A673 (cell line): ENCODE measurements at places on chromosomes 2 and 18.

DNA sequence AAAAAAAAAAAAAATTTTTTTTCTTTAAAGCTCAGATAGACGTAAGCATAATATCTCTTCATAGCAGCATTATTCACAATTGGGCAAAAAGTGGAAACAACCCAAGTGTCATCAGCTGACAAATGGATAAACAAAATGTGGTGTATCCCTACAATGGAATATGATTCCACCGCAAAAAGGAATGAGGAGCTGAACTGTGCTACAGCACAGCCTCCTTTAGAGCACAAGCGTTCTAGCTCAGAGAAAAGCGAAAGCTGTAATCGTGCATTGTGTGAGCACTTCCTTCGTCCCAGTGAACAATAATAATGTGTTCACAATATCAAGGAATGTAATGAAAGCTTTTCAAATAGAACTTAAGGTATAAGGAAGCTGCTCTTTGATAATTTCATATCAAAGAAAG, 11.7 kb upstream of the CHMP1B start:
- DNase-seq, result no peak

DNA sequence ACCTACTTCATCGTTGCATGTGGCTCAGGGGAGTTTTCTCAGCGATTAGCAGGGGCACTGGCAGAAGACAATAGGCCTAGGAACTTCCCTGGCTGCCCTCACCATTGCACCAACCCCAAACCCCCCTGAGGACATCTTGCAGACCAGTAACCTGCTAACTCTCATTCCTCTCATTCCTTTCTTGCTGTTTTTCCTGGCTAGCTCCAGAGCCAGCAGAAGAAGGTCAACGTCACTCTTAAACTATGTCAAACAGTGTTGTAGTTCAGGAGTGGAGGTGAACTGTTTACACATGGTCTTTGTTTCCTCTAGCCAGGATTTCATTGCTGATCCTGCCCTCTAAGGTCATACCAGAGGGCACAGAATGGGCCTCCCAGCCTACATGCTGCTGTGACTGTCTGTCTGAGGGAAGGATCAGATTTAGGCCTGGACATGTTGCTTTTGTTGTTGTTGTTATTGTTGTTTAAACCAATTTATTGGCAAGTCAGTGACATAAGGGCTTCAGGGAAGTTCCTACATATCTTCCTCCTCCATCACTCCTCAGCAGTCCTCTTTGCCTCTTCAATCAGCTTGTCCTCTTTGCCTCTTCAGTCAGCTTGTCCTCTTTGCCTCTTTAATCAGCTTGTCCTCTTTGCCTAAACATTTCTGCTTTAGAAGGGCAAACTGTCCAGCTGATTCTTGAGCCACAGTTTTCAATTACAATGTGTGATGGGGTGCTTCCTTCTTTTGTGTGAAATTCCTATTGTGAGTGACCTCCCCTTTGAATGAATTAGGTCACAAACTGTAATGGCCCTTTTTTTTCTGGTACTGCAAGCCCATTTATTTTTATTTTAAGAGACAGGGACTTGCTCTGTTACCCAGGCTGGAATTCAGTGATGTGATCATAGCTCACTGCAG, 471.9 kb upstream of the TNP1 start:
- DNase-seq, result no peak

DNA sequence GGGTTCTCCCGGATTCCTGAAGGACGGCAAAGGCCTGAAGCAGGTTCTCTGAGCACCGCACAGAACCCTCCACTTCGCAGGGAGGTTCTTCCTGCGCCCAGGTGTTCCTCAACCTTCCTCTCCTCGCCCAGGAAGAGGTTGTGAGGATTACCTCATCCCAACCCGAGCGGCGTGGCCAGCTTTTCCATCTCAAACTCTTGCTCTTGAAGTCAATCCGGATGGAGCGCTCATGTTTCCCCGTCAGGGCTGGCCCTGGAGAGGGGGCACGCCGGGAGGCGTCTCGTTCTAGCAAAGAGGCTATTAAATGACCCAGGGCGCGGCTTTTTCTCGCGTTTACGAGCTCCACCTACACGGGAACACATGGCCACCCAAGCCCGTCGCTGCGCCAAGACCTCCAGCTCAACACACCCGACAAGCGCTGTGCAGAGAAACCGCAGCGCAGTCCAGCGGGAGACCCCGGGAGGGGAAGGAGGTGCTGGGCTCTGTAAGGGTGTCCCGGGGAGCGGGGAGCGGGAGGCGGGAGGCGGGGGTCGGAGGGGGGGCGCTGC, 540 bp upstream of the RAB10 start:
- DNase-seq, result peak; percentile 90

GRCh38 chr2:174076040-174076439, 110.9 kb upstream of the SP3 start:
- DNase-seq, result no peak

- DNase-seq, result no peak
Observed at GRCh38 chr2:62539606-62540407, 33.8 kb upstream of the TMEM17 start.

- DNase-seq, result peak; percentile 10
Observed at GRCh38 chr2:3349211-3349693, 28.4 kb downstream of the EIPR1 start.

GRCh38 chr2:121194626-121195025, 90.4 kb downstream of the TFCP2L1 start:
- DNase-seq, result no peak

DNA sequence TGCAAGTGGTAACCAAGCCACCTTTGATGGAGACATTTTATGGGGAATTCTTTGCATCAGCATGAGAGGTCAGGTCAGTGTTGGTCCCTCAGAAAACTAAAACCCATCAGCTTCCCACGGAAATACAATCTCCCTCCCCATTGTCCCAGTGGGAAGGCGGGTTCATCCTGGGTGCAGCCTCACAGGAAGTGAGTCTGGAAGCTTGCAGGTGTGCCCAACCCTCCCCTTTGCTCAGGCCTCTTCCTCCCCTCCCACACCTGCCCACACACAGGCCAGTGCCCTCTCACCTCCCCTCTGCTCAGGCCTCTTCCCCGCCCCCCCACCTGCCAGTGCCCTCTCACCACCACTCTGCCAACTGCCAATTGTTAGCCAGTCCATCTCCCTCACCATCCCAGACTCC, 166.8 kb upstream of the RAB6C start:
- no peak for DNase-seq

GRCh38 chr2:226799211-226799975, at the start of gene IRS1:
Gene IRS1 (minus strand): TSS chr2:226799820. CDS start chr2:226798738, 1,082 bp downstream.
- DNase-seq, result peak; percentile 90

- no peak for DNase-seq
Observed at GRCh38 chr2:31765078-31765945, 184.6 kb upstream of the SRD5A2 start.

- DNase-seq, result no peak
Observed at GRCh38 chr2:226885769-226886435, 50.0 kb downstream of the RHBDD1 start.

DNA sequence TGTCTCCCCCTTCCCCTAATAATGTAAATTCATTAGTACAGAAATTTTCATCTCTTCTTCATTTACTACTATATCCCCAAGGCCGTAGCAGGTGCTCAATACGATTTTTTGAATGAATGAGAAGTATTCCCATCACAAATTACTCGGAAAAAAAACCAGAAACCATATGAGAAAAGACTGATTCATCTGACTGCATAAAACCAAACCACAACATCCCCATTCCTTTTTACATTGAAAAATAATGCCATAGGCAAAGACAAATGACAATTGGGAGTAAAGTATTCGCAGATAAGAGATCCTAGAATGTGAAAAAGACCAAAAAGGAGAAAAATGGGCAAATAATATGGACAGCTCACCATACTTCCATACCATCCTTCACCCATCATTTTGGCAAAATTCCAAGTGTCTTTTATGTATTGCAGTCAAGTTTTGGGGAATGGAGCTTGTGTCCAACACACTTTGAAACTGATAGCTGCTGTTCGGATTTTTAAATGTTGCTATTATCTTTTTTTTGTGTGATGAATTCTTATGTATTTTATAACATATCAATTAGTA, 1.5 kb downstream of the ZC3H8 start:
- DNase-seq, result no peak

GRCh38 chr2:8255448-8255800, 426.4 kb upstream of the ID2 start:
- DNase-seq, result no peak

GRCh38 chr18:33231474-33232317, 208.8 kb downstream of the CCDC178 start:
- DNase-seq, result peak; percentile 77

GRCh38 chr2:152693033-152693432, 24.2 kb downstream of the PRPF40A start:
- no peak for DNase-seq

- DNase-seq, result no peak
Observed at GRCh38 chr2:206457188-206457634, 13.9 kb downstream of the ADAM23 start.

DNA sequence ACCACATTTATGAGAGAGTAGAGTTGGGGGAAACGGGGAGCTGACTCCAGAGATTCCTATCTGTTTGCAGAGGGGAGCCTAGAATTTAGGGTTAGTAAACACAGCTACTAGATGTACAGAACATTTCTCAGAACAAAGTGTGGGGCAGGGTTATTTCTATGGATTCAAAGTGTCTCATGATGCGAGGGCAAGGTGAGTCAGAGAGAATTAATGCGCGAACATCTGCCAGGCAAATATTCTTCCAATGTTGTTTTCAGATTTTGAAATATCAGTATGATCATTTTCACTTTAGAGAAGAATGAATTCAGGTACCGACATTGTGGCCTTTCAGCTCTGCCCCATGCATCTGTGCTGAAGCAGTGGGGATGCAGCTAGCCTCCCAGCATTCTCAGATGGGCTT, 2.0 kb upstream of the DSEL start:
- DNase-seq, result no peak

DNA sequence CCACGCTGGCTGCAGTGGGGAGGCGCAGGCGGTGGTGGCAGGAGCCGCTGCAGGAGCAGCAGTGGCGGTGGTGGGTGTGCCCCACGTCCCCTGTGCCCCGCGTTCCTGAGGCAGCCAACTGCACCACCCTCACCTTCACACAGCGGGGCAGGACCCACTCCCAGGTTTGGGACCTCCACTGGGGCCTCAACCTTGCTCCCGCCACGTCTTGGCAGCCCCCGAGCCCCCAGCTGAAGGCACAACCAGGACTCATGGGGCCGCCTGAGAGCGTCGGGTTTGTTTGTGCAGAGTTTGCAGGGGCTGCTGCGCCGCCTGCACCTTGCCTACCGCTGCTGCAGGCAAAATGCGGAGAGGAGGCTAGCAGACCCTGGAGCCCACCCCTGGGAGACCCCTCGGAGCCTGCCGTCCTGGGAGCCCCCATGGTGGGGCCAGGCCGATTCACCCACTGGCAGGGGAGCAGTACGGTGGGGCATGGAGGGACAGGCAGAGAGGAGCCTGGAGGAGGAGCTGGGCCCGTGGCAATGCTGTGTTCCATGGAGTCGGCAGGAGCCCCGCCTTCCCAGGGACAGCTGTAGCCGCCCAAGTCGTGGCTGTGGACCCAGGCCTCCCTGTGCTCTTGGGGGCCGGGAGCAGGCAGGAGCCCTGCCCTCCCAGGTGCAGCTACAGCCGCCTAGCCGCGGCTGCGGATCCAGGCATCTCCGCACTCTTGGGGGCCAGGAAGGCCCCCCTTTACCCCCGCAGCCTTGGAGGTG, 14.7 kb upstream of the EML6 start:
- DNase-seq, result no peak

DNA sequence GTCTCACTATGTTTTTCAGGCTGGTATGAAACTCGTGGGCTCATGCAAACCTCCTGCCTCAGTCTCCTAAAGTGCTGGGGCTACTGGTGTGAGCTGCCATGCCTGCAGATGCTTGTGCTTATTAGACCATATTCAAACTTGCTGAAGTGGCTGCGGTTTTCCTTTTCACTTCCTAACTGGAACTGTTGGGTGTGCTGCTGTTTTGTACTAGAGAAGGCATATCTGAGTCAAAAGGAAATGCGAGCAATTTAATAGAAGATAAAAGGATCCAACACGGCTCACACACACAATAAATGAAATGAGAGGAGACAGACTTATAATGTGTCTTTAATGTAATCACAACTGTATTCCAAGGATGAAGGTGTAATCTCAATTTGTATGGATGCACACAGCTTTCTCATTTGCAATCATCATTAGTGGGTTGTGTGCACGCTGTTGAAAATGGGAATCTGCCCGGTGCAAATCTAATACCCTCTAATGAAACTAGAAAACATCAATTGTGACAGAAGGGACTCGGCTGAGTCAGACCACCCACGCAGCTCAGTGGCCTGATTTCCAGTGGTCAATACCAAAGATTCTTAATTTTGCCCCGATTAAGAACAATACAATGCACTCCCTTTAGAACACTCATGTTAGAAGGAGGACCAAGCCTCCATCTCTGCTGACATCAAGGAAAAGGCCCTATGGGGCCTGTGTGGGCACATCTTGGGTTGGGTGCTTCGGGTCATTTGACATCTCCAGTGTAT, 532.7 kb downstream of the TDRD15 start:
- no peak for DNase-seq

DNA sequence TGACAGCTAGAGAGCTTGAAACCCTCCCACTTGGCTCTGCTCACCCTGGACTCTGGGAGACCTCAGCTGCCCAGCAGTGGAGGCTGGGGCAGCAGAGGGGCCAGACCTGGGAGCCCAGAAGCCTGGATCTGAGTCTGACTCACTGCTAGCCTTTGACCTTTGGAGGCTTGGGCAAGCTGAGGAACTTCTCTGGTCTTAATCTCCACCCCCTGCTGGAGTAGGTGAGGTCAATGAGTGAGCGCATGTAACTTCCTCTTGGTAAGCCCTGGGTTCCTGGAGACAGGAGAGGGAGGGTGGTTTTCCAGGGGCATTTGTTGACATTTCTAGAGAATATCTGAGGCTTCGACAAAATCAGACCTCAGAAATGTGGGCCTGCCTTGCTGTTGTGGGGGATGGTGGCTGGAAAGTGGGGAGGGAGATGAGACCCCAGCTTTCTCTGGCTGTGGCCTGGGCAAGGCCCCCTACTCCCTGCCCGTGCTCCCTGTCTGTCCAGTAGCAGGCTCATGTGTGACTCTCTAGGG, 73.0 kb upstream of the YWHAQ start:
- no peak for DNase-seq

DNA sequence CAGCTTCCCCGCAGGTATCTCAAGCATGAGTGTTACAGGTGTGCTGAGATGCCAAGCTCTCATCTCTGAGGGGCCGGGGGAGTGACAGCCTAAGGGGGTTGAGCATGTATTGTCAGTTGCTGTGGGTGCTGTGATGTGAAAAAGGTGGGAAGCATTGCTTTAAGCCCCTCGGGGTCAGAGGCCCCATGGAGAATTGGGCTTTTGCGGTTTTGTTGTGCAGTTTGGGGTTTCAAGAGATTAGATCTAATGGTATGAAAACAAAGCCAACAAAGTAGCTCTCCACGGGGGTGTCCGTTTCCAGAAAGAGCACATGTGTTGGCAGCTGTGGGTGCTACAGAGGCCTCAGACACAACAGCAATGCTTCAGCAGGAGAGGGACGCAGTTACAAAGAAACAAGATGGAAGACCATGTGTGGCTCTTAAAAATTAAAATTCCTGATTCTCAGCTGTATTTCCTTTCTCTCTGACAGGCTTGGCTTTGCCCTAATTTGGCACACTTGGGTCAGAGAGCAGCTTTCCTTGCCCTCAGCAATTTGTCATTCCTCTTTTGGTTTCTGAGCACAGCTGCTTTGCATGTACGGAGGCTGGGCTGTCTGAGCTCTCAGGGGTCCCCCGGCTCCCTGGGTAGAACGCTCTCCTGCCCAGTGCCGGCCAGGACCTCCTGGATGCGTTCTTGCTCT, 69.9 kb downstream of the TMEM247 start:
- DNase-seq, result no peak

- no peak for DNase-seq
Observed at GRCh38 chr18:37122877-37123276, 293.9 kb downstream of the KIAA1328 start.
